ENCODE measurements at places on chromosomes 3 and 15.
A peak's percentile ranks its signal among the peaks of the same experiment; 100 is the strongest.

DNA sequence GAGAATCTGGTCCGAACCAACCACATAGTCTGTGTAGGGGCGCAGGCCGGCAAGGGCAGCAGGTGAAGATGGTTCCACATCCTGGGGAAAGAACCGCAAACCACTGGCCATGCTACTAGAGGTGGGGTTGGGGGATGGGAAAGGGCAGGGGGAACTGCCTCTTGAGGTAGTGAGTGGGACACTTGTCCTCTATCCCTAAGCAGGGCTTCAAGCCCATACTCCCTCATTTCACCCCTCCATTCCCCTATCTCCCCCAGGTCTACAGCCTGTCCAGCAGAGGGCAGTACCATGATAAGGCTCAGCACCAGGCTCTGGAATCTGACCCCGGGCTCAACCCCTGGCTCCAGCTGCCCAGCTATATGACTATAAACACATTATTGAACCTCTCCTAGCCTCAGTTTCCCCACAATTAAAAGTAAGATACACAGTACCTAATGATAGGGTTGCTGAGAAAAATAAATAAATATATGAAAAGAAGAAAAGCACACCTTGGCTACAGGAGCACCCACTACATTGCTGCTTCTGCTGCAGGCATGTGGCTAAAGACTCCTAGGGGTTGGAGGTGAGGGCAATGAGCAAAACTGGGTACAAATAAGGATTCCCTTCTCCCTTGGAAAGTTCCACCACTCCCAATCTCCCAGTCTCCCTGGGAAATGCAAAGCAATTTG, 6.3 kb downstream of the GORASP1 start:
- peak; percentile 50 for DNase-seq
- peaks cover 54% of the 10 kb centered on the region for H3K36me3 ChIP-seq
- H3K4me1 ChIP-seq = peaks cover 22% of the 10 kb centered on the region
- H3K27me3 ChIP-seq = no peaks in the 10 kb centered on the region
- no peak overlapping the region for H3K4me3 ChIP-seq

DNA sequence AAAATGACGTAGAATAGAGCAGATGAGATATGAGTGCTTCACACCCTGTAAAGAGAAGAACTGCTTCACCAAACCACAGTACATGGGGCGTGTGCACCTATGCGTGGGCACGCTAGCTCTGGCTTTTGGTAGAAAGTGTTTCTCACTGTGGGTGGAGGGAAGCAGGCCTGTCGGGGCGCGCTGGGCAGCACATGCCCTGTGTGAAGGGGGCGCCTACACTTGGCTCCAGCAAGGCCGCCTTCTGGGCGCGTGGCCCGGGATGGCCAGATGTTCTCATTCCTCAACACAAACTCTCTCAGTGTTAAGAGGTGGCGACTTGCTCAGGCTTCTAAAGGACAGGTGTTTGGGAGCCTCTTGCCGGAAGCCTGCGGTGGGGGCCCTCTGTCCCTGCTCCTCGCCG, 90.0 kb downstream of the FBLN2 start:
- H3K4me1 ChIP-seq = peaks cover 3% of the 10 kb centered on the region
- H3K36me3 ChIP-seq = peaks cover 66% of the 10 kb centered on the region
- H3K27me3 ChIP-seq = no peaks in the 10 kb centered on the region

DNA sequence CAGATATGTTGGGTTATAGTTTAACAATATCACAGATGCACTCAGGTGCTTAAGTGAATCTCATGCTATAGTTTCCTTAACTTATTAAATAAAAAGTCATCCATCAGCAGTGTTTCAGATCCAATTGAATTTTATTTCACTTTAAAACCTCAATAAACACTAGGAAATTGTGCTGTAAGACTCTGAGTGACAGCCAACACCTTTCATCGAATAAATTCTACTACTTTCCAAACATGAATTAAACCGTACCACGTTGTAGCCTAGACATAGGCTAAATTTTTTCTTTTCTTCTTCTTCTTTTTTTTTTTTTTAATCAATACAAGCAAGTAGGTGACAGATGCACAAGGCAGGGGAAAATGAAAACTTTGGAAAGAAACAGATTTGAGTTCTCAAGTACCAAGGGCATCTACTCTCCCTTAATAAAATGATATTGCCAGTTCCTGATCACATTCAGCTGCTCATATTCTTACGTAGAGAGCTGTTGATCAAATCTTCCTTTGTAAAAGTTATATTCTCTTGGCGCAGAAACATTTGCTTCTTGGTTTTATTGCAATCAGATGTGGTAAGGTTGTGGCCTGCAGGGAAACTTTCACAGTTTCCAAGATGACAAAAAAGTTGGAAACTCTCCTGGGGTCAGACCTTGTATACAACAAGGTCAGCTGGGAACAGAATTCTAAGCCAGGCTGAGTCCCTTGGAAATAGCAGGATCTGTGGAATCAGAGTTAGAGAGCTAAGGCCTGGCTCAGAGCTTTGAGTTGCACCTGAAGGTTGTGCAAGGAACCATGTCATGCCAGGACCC, 147.7 kb downstream of the CD47 start:
- peak overlapping the region; percentile 57 for H3K4me3 ChIP-seq
- H3K27ac ChIP-seq = no peak overlapping the region
- H3K4me1 ChIP-seq = no peaks in the 10 kb centered on the region
- no peak for DNase-seq
- H3K36me3 ChIP-seq = no peaks in the 10 kb centered on the region

GRCh38 chr3:134809427-134810051, 14.5 kb downstream of the EPHB1 start:
- no peak overlapping the region for H3K27ac ChIP-seq
- peaks cover 9% of the 10 kb centered on the region for H3K27me3 ChIP-seq
- peaks cover 3% of the 10 kb centered on the region for H3K36me3 ChIP-seq
- no peak overlapping the region for H3K4me3 ChIP-seq

GRCh38 chr3:15382405-15382923, 44.9 kb downstream of the METTL6 start:
- no peaks in the 10 kb centered on the region for H3K36me3 ChIP-seq
- no peak overlapping the region for H3K27ac ChIP-seq
- DNase-seq = no peak

GRCh38 chr15:73989001-73989798, 2.9 kb downstream of the STOML1 start:
- no peaks in the 10 kb centered on the region for H3K27me3 ChIP-seq
- peak overlapping the region; percentile 99 for H3K27ac ChIP-seq
- DNase-seq = peak; percentile 92
- peaks cover 72% of the 10 kb centered on the region for H3K4me1 ChIP-seq

DNA sequence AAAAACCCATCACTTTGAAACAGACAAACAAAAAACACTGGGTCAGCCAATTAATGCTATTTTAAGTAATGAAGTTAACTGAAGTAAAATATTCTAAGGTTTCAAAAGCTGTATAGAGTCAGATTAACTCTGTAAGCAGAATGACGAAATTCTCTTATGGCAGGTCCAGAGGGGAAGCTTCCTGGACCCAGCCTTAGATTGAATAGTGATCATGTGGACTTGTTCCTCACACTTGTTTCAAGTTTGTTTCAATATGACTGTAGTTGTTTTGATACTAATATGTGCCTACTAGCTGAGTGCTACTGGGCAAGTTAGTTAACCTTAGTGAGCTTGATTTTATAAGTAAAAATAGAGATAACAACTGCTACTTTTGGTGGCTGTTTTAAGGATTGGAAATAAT, 32.6 kb downstream of the PLS1 start:
- no peak overlapping the region for H3K27ac ChIP-seq
- DNase-seq = no peak
- no peaks in the 10 kb centered on the region for H3K36me3 ChIP-seq
- no peaks in the 10 kb centered on the region for H3K27me3 ChIP-seq

DNA sequence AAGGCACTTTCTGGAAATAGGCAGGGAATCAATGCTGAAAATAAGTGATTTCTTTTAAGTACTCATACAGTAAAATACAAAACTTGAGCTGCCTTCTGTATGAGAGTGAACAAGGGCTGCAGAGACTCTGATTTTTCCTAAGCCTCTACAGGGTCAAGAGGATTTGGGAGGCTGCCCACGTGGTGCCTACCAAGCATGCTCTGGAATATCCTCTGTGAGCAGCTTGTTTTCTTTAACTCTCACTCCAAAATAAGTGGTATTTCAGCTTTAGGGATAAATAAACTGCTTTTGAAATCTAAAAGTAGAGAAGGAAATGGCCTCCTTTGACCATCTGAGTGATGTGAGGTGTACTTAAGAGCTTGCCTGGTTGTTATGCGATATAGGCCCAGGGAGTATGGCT, 8.1 kb upstream of the SELENOK start:
- H3K27ac ChIP-seq = no peak overlapping the region
- DNase-seq = no peak
- H3K27me3 ChIP-seq = peaks cover 8% of the 10 kb centered on the region
- no peaks in the 10 kb centered on the region for H3K36me3 ChIP-seq

DNA sequence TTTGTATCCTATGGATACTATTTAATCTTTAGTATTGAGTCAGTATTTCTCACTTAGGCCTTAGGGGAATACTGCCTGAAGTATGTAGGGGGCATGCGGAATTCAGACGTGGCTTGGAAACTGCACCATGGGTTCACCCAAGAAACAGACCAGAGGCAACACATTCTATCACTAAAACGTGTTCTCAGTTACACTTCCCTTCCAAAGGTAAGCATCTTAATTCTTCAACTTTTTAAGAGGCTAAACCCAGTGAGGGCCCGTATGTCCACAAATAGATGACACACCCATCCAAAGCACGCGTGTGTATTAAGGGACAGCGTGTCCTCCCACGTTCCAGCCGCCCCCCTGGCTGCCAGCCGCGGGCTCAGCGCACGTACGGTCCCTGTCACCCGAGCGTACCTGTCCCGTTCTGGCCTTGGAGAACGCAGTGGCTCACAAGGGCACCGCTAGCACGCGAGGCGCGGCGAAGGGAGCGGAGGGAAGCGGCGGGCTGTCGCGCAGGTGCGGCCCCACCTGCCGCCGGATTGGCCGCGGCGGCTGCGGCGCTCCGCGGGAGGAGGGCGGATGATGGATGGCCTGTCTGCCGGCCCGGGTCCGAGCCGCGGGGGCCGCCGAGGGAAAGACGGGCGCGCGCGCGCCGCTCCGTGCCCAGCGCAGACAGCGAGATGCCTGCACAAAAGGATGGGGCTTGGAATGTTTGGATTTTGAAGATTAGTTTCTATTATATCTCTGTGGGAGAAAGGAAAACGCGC, 1003.9 kb upstream of the NR2F2 start:
- H3K36me3 ChIP-seq = no peaks in the 10 kb centered on the region
- no peak overlapping the region for H3K27ac ChIP-seq
- H3K27me3 ChIP-seq = peaks cover 13% of the 10 kb centered on the region
- peak overlapping the region; percentile 65 for H3K4me3 ChIP-seq

- no peaks in the 10 kb centered on the region for H3K4me1 ChIP-seq
- H3K4me3 ChIP-seq = no peak overlapping the region
- H3K27me3 ChIP-seq = no peaks in the 10 kb centered on the region
- no peaks in the 10 kb centered on the region for H3K36me3 ChIP-seq
These were observed 253.7 kb upstream of the TPRG1 start for GRCh38 chr3:188918093-188918492.

- peaks cover 6% of the 10 kb centered on the region for H3K4me1 ChIP-seq
- DNase-seq = no peak
- H3K36me3 ChIP-seq = no peaks in the 10 kb centered on the region
- H3K27ac ChIP-seq = no peak overlapping the region
- no peak overlapping the region for H3K4me3 ChIP-seq
These were observed 47.8 kb upstream of the ZBTB38 start for GRCh38 chr3:141320399-141321108.

DNA sequence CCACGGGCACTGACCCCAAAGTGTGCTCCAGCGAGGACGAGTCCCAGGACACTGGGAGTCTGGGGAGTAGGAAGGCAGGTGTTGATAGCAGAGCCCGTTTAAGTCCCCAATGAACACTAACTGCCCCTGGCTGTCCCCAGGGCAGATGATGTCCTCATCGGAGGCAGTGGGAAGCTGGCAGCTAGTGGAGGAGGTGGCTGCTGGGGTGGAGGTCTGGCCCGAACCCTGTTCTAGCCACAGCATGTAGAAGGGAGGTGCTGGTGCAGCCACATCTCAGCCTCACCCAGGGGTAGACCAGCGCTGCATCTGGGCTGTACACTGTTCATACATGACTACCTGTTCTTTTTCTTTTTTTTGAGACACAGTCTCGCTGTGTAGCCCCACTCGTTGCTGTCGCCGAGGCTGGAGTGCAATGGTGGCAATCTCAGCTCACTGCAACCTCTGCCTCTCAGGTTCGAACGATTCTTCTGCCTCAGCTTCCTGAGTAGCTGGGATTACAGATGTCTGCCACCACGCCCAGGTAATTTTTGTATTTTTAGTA, 51.8 kb downstream of the KLF13 start:
- no peak overlapping the region for H3K27ac ChIP-seq
- no peaks in the 10 kb centered on the region for H3K27me3 ChIP-seq
- H3K36me3 ChIP-seq = peaks cover 53% of the 10 kb centered on the region
- peaks cover 4% of the 10 kb centered on the region for H3K4me1 ChIP-seq

- no peak for DNase-seq
- H3K4me3 ChIP-seq = no peak overlapping the region
- H3K27ac ChIP-seq = no peak overlapping the region
- H3K27me3 ChIP-seq = peaks cover 8% of the 10 kb centered on the region
- H3K36me3 ChIP-seq = no peaks in the 10 kb centered on the region
These were observed 94.9 kb upstream of the SLC6A11 start for GRCh38 chr3:10721101-10721500.

DNA sequence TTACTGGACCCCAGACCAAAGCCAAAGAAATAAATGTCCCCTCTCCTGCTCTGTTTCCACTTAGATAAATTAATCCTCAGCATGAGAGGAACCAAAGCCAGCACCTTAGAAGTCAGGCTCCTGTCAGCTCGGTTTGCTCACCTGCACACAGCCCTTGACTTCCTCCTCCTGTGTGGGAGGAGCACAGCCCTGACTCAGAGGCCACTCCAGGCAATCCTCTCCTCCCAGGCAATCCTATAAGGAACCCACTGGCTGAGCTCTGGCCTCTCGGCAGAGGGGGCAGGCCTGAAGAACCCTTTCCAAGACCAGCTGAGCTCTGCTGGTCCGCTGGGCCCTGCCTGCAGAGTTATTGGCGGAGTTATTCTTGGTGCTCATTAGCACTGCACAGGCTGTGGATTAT, 30.8 kb downstream of the LIPC start:
- DNase-seq = no peak
- no peak overlapping the region for H3K27ac ChIP-seq
- peaks cover 19% of the 10 kb centered on the region for H3K4me1 ChIP-seq
- no peaks in the 10 kb centered on the region for H3K27me3 ChIP-seq
- H3K4me3 ChIP-seq = no peak overlapping the region

DNA sequence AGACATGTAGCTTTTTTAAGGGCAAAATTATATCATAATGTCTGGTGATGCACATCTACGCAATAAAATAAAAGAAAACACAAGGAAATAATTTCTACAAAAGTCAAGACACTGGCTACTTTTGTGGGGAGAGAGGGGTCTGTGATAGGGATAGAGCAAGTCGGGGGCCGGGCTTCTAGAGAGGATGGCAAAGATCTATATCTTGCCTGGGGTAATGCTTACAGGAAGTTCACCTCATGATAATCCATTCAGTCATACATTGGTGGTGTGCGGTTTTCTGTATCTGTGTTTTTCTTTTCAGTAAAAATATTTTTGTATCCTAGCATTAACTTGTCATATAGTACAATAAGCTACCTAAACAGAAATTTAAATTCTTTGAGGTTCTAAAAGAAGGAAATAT, 178.8 kb downstream of the ARRDC4 start:
- no peaks in the 10 kb centered on the region for H3K36me3 ChIP-seq
- DNase-seq = no peak
- no peaks in the 10 kb centered on the region for H3K4me1 ChIP-seq
- H3K4me3 ChIP-seq = no peak overlapping the region
- H3K27ac ChIP-seq = no peak overlapping the region

GRCh38 chr3:43224405-43225073, 61.8 kb upstream of the SNRK start:
- no peak overlapping the region for H3K4me3 ChIP-seq
- no peaks in the 10 kb centered on the region for H3K36me3 ChIP-seq
- H3K27ac ChIP-seq = no peak overlapping the region
- peaks cover 3% of the 10 kb centered on the region for H3K4me1 ChIP-seq
- peaks cover 11% of the 10 kb centered on the region for H3K27me3 ChIP-seq

- H3K4me3 ChIP-seq = no peak overlapping the region
- H3K4me1 ChIP-seq = peaks cover 7% of the 10 kb centered on the region
- H3K36me3 ChIP-seq = no peaks in the 10 kb centered on the region
These were observed 108.4 kb downstream of the SHQ1 start for GRCh38 chr3:72739531-72740466.
